ENCODE measurements at places on chromosomes 11 and 22.

DNA sequence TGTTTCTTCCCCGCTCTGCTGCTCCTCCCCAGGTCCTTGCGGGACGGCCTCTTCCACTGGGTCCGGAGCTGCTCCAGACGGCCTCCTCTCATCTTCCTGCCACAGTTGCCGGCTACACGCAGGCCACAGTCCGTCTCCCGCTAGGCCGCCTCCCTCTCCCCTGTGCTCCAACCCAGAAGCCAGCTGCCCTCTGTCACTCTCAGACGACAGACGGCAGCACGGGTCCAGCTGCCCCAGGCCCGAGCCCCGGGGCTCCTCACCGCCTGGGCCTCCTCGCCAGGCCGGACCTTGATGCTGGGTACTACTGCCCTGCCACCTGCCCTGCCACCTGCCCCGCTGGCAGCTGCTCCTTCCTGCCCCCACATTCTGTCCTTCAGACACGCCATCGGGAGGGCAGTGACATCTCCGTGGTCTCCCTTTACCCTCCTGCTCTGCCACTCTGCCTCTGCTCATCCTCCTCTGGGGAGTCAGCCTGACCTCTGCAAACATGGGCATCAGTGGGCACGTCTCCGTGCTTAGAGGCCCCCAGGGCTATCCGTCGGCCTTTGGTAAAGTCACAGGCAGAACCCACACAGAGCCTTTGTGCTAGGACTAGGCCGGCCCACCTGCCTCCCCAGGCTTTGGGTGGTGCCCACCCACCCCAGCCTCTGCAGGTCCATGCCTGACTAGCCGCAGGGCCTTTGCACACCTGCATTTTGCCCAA is 43.1 kb upstream of the TH start:
- DNase-seq = peak; percentile 76

DNA sequence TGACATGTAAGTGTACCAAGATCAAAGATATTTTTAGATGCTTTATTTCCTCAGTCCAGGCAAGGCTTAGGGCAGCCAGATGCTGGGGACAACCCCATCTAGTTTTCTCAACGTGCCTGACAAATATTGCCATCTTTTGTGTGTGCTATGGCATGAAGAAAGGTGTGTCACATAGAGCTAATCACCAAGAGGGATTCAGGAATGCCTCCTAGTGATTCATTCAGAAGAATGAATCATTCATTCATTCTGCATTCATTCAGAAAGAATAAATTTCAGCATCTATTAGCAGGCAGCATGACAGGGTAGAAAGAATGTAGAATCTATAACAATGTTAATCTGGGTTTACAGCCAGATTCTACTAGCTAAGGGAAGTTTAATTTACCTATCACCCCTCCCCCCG is 75.4 kb upstream of the LRRC4C start:
- DNase-seq = no peak

DNA sequence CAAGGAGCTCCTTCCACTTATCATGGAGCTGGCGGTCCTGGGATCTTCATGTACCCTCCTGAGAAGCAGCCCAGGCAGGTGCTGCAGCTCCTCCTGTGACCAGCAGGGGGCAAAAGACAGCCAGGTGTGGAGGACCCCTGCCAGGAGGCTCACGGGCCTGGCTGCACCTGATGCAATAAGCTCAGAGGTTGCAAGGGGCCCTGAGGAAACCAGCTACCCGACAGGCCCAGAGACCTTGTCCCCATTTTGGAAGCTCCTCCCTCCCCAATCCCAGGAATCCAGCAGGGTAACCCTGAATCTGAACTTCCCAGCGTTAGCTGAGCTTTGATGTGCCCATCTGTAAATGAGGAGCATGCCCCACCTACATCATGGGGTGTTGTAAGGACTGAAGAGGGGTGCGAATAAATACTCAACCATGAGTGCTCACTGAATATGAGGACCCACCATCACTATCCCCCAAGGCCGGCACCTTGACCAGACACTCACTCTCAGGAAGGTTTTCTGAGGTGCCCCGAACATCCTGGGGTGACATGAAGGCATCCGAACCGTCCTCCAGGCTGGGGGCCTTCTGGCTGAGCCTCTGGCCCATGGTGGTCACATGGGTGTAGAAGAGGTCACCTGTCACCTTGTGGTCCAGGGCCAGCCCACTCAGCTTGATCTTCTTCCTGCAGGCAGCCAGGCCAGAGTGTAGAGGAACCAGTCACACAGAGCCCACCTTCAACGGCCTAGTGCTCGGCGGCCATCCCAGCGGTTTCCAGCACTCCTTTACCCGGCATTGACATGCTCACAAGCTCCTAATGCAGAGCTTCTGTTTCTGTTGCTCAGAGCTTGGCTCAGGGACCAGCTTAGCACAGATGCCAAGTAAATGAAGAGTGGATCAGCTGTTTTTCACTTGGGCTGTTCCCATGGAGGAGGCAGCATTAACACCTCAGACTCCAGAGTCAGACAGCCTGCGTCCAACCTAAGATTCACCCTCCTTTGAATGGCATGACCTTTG is 21.7 kb downstream of the SLC43A1 start:
- DNase-seq = peak; percentile 65

DNA sequence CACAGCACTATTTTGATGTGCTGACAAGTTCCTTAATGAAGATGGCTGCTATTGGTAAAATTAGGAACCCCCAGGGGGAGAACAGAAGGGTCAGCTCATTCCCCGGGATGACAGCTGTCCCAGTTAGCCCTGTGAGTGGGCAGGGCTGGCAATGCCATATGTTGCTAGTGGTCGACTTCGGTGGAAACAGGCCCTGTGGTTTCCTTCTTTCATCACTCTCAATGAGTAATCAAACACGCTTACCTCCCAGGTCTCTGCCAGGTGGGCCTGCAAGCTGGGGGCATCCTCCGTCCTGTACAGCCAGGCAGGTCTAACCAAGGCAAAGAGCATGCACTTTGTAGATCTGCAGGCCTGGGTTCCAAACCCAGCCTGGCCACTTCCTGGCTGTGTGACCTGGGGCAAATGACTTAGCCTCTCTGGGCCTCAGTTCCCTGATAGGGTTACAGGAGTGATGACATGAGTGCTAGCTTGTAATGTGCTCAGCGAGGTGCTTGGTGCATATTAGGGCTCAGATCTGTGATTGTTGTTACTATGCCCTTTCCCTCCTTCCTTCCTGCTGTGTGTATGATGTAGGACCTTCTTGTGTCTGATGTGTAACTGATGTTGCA is 85.2 kb downstream of the TSPAN18 start:
- DNase-seq = no peak

- no peak for DNase-seq
Observed at GRCh38 chr11:17992916-17993315, 19.9 kb downstream of the SERGEF start.

DNA sequence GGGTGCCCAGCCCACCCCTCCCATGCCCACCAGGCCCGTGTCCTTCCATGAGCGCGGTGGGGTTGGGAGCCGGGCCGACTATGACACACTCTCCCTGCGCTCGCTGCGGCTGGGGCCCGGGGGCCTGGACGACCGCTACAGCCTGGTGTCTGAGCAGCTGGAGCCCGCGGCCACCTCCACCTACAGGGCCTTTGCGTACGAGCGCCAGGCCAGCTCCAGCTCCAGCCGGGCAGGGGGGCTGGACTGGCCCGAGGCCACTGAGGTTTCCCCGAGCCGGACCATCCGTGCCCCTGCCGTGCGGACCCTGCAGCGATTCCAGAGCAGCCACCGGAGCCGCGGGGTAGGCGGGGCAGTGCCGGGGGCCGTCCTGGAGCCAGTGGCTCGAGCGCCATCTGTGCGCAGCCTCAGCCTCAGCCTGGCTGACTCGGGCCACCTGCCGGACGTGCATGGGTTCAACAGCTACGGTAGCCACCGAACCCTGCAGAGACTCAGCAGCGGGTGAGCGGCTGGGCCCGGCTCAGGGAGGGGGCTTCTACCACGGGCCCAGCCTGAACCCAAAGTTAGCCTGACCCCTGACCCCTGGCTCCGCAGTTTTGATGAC is 3.0 kb downstream of the PKP3 start:
- peak; percentile 79 for DNase-seq

DNA sequence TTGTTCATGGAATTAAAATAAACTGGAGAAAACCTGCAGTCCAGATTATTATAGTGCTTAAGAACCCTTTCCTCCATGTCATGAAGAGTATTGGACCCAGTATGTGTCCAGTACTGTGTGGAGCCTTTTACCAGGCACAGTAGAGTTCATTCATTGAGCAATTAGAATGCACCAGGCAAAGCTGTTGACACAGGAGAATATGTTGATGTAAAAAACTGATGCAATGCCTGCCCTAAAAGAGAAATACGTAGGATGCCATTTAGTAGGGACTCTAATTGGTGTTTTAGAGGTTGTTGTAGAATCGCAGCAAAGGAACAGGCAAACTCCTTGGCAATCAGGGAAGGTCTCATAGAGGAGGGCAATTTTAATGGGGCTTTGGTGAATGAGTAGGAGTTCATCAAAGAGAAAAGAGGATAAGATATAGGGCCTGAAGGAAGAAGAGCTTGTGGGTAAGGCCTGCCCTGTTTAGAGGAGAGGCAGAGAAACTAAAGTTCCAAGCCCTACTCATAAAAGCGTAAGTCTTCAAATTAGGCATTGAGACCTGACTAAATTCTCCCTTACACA is 126.4 kb downstream of the SEZ6L start:
- no peak for DNase-seq

All from tongue (tissue), 3 donors.